Body of pancreas (tissue), 4 donors: ENCODE measurements at places on chromosomes 16 and 17. TPM values are rescaled to one million over a fixed set of nuclear protein-coding genes. Genes with fewer than 3 reads are reported as not detected.

GRCh38 chr16:55322327-55322726 is 1.7 kb upstream of the IRX6 start:
- H3K27ac ChIP-seq, result no peak overlapping the region
- H3K27me3 ChIP-seq, result peaks cover 12% of the 10 kb centered on the region
- DNase-seq, result no peak

DNA sequence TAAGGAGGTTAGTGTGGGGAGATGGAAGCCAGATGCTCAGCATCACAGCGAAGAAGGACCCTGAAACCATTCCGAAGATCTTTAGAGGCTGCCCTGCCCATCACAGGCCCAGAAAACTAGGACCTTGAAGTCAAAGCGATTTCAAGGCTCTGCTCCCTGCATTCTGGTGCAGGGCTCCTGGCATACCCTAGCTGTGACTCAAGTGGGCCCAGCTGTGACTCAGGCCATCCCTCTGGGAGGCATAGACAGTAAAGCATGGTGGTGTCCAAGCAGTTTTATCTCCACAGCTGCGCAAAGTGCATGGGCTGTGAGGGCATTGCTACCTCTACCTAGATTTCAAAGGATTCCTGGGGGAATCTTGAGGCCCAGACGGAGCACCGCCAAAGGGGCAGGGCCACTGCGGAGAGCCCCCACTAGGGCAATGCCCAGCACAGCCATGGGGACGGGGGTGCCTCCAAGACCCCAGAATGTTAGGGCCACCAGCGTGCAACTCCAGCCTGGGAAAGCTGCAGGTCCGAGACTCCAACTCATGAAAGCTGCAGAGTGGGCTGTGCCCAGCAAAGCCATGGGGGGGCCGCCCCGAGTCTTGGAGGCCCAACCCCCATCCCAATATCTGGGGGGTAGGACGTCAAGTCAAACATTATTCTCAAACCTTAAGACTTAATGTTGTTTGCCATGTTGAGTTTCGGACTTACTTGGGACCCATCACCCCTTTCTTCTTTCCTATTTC is 11.7 kb upstream of the ZNF594 start:
- H3K4me3 ChIP-seq, result no peak overlapping the region
- H3K27me3 ChIP-seq, result no peaks in the 10 kb centered on the region
- no peak for DNase-seq
- H3K36me3 ChIP-seq, result no peaks in the 10 kb centered on the region

- H3K27ac ChIP-seq, result peak overlapping the region; percentile 23
- no peaks in the 10 kb centered on the region for H3K36me3 ChIP-seq
- no peak for DNase-seq
- no peaks in the 10 kb centered on the region for H3K27me3 ChIP-seq
Measured at GRCh38 chr16:87895641-87896141, 26.4 kb upstream of the SLC7A5 start.

GRCh38 chr17:39834017-39834416 is 30.1 kb downstream of the IKZF3 start:
- H3K4me1 ChIP-seq, result no peaks in the 10 kb centered on the region
- DNase-seq, result no peak
- H3K4me3 ChIP-seq, result no peak overlapping the region
- no peaks in the 10 kb centered on the region for H3K27me3 ChIP-seq
- H3K27ac ChIP-seq, result no peak overlapping the region
- no peaks in the 10 kb centered on the region for H3K36me3 ChIP-seq

GRCh38 chr17:50443505-50443974 is 17.5 kb downstream of the ACSF2 start:
- H3K4me3 ChIP-seq, result no peak overlapping the region
- peak overlapping the region; percentile 56 for H3K27ac ChIP-seq
- no peaks in the 10 kb centered on the region for H3K36me3 ChIP-seq
- no peak for DNase-seq
- no peaks in the 10 kb centered on the region for H3K27me3 ChIP-seq
- peaks cover 51% of the 10 kb centered on the region for H3K4me1 ChIP-seq

DNA sequence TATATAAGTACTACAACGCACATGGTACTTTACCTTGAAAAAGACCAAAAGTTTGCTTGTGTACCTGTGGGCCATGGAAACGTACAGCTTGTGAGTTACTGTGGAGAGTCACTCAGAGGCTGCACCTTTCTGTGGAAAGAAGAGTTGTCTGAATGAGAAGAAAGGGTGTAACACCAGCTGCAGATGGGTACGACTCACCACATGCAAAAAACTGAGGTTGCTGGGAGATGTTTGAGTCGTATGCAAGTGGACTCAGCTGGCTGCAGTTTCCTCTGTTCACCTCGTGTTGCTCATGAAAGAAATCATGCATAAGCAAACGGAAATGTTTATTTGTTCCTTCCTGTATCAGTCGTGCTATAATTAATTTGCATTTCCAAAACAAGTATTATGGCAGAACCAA is 22.4 kb upstream of the DYNLRB2 start:
- H3K27me3 ChIP-seq, result no peaks in the 10 kb centered on the region
- DNase-seq, result peak; percentile 14
- H3K36me3 ChIP-seq, result no peaks in the 10 kb centered on the region

DNA sequence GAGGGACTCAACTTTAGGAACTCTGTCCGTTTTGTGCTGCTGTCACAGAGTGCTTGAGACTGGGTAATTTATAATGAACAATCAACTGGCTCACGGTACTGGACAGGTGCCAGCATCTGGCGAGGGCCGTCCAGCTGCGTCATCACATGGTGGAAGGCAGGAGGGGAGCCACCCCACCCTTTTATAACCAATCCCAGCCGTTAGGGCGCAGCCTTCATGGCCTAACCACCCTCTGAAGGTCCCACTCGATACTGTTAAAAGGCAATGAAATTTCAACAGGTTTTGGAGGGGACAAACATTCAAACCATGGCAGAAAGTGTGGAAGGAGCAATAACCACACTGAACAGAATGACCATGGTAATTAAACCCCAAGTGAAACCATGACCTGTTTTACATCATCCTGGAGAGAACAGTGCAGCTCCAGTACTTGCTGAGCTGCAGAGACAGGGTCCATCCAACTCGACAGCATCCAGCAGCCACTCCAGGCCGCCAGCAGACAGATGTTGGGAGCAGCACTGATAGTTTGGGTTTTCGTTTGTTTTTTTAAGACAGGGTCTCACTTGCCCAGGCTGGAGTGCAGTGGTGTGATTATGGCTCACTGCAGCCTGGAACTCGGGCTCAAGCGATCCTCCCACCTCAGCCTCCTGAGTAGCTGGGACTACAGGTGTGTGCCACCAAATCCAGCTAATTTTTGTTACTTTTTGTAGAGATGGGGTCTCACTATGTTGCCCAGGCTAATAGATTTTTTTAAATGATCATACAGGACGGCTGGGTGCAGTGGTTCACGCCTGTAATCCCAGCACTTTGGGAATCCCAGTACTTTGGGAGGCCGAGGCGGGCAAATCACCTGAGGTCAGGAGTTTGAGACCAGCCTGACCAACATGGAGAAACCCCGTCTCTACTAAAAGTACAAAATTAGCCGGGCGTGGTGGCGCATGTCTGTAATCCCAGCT is 11.0 kb downstream of the CHMP6 start:
- peak; percentile 70 for DNase-seq
- no peak overlapping the region for H3K4me3 ChIP-seq
- no peak overlapping the region for H3K27ac ChIP-seq

DNA sequence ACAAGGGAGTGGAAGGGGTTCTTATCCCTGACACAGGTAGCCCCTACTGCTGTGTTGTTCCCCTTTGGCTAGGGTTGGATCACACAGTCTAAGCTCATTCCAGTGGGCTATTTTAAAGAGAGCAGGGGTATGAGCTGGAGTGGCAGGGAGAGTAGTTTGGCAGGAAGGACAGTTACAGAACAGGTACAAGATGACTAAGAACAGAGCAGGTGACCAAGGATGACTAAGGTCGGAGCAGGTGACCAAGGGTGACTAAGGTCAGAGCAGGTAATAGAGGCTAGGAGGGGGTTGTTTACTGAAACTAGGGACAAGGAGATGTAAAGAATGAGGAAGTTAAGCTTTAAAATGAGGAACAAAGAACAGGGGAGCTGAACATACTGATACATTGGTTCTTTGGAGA is 58.8 kb downstream of the UTP18 start:
- H3K4me3 ChIP-seq, result no peak overlapping the region
- no peak overlapping the region for H3K27ac ChIP-seq
- no peaks in the 10 kb centered on the region for H3K36me3 ChIP-seq
- DNase-seq, result no peak

KRT24 gene
- not detected for total RNA-seq

TBC1D3B gene
- not detected for total RNA-seq

PNPO gene
- total RNA-seq, result 27.8 TPM

CALB2 gene
- total RNA-seq, result 3.1 TPM
